Cardiac ventricle fibroblast (primary cell): ENCODE measurements at places on chromosomes 7 and 10. TPM values are rescaled to one million over a fixed set of nuclear protein-coding genes. Genes with fewer than 3 reads are reported as not detected.

Gene PON2
- total RNA-seq = 43.3 and 53.4 TPM in 2 replicates

Gene SERPINE1
- total RNA-seq = 408 and 426 TPM in 2 replicates

Gene PNLIPRP3
- total RNA-seq = not detected in 2 replicates

Gene INHBA
- 1.5 and 1.9 TPM in 2 replicates for total RNA-seq

Gene C10orf67
- not detected in 2 replicates for total RNA-seq

Gene TMEM139
- 0.24 TPM in 1 of 2 replicates, not detected in the other for total RNA-seq

Gene PNLIPRP1
- not detected in 2 replicates for total RNA-seq

Gene VAX1
- not detected in 2 replicates for total RNA-seq

Gene SAMD8
- total RNA-seq = 21.0 and 33.8 TPM in 2 replicates

Gene ATP6V0A4
- not detected in 2 replicates for total RNA-seq
